Memory B cell (primary cell): ENCODE measurements at places on chromosomes 1 and 21.
A peak's percentile ranks its signal among the peaks of the same experiment; 100 is the strongest.

- no peaks in the 10 kb centered on the region for H3K4me1 ChIP-seq
- H3K27me3 ChIP-seq: peaks cover 2% of the 10 kb centered on the region
- no peak for DNase-seq
- H3K36me3 ChIP-seq: no peaks in the 10 kb centered on the region
- H3K27ac ChIP-seq: no peak overlapping the region
Measured at GRCh38 chr21:38951095-38951730, 145.5 kb downstream of the ETS2 start.

DNA sequence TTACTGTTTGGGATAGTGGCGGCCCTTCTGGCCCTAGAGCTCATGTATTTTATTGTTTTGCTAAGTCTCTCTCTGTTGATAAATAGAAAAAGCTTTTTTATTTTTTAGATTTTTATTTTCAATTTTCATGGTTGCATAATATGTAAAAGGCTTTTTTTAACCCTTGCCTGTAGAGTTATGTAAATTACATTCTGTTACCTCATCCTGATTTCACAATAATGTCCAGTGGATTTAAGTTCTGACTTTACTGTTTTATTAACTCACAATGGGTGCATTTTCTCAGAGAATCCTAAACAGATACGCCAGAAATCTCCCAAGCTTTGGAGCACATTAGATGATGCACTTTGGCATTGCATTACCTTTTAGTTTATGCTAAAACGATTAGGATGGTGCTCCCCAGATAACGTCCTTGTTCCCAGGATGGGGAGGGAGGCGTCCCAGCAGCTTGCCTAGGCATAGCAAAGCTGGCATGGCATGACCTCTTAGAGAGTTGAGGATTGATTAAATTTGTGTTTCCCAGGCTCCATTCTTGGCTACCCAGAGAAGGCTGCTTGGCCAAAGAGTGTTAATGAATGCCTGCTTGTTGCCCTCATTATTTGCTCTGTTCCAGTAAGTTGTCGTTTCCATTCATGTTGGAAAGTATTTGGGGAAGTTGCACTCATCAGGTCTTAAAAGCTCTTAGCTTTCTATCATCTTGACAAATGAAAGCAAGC, 17.1 kb downstream of the UTP25 start:
- H3K36me3 ChIP-seq: peaks cover 41% of the 10 kb centered on the region
- no peak for DNase-seq
- H3K27ac ChIP-seq: no peak overlapping the region
- no peaks in the 10 kb centered on the region for H3K27me3 ChIP-seq

GRCh38 chr1:154629061-154629674, 21.2 kb upstream of the ADAR start:
- H3K4me1 ChIP-seq: peaks cover 14% of the 10 kb centered on the region
- H3K27me3 ChIP-seq: no peaks in the 10 kb centered on the region
- H3K36me3 ChIP-seq: peaks cover 7% of the 10 kb centered on the region
- H3K27ac ChIP-seq: peak overlapping the region; percentile 100

- H3K4me1 ChIP-seq: no peaks in the 10 kb centered on the region
- H3K27me3 ChIP-seq: peaks cover 5% of the 10 kb centered on the region
- H3K27ac ChIP-seq: no peak overlapping the region
- H3K4me3 ChIP-seq: no peak overlapping the region
Measured at GRCh38 chr1:7899741-7900140, 40.9 kb downstream of the TNFRSF9 start.

GRCh38 chr1:247287460-247287859, 31.6 kb downstream of the VN1R5 start:
- no peaks in the 10 kb centered on the region for H3K27me3 ChIP-seq
- peaks cover 2% of the 10 kb centered on the region for H3K4me1 ChIP-seq
- peaks cover 11% of the 10 kb centered on the region for H3K36me3 ChIP-seq

DNA sequence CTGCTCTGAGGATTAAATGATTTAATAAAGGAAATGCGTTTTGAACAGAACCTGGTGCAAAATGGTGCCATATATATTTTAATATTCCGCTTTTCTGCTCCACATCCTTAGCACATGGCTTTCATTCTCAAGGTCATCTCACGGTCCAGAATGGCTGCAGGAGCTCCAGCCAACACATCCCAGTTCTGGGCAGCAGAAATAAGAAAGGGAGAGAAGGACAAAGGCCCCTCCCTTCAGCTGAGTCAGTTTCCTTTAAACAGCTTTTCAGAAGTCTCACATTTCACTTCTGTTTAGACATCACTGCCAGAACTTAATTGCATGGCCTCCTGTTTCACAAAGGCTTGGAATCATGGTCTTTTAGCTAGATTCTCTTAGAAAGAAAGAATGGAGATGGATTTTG, 75.2 kb upstream of the LRRN2 start:
- H3K4me1 ChIP-seq: peaks cover 3% of the 10 kb centered on the region
- no peak overlapping the region for H3K4me3 ChIP-seq
- no peaks in the 10 kb centered on the region for H3K36me3 ChIP-seq
- H3K27ac ChIP-seq: no peak overlapping the region
- no peak for DNase-seq

- no peak for DNase-seq
- H3K4me1 ChIP-seq: peaks cover 12% of the 10 kb centered on the region
- H3K4me3 ChIP-seq: no peak overlapping the region
- H3K27me3 ChIP-seq: no peaks in the 10 kb centered on the region
Measured at GRCh38 chr1:54859700-54860391, 27.1 kb downstream of the DHCR24 start.

DNA sequence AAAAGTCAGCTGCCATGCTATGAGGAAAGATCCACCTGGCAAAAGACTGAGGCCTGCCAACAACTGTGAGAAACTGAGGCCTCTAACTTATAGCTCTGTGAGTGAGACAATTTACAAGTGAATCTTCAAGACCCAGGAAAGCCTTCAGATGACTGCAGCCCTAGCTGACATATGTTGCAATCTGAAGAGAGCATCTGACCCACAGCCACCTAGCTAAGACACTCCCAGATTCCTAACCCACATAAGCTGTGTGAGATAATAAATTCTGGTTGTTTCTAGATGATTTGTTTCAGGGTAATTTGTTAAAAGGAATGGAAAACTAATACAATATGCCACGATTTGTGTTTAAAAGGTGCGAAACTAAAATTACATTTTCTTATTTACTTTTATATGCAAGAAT, 55.1 kb downstream of the HFM1 start:
- no peak overlapping the region for H3K27ac ChIP-seq
- H3K4me1 ChIP-seq: no peaks in the 10 kb centered on the region
- H3K27me3 ChIP-seq: no peaks in the 10 kb centered on the region

DNA sequence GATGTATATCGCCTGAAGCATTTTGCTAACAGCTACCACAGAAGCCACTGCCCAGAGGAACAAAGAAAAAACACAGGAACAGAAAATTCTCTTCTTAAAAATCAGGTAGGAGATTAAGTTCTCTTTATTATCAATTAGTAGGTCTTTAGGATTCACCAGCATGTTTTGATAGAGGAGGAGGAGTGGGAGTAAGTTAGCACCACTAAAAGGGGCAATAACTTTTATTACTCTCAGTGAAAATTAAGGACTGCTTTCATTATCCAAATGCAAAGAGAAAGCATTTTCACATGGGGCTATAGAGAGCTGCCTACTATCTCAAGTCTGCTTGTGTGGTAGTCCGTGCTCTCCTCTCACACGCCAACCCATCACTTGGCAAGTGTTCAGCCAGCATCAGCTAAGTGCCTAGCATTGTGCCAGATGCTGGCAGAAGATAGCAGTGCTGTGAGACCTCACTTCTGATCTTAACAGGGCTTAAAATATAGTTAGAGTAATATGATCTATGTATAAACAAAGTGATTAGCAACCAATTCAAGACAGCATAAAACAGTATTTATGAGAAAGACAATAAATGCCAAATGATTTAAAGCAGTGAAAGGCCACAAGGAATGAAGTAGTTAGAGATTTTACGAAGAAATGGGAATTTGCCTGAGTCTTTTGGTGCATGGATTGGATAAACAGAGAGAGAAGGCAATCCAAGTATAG, 39.8 kb downstream of the ASTN1 start:
- no peak overlapping the region for H3K27ac ChIP-seq
- H3K27me3 ChIP-seq: peaks cover 4% of the 10 kb centered on the region
- no peaks in the 10 kb centered on the region for H3K36me3 ChIP-seq
- H3K4me1 ChIP-seq: no peaks in the 10 kb centered on the region

DNA sequence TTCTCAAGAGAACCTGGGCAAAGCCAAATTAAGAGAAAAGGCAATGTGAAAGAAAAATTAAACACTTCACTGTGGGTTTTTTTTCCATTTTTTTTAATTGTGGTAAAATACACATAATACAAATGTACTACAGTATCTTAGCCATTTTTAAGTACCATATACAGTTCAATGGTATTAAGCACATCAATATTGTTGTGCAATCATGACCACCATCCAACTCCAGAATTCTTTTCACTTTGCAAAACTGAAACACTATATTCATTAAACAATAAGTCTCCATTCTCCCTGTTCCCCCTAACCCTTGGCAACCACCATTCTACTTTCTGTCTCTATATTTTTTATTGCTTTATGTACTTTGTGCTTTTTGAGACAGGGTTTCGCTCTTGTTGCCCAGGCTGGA, 17.8 kb upstream of the OTUD7B start:
- no peaks in the 10 kb centered on the region for H3K4me1 ChIP-seq
- peaks cover 5% of the 10 kb centered on the region for H3K27me3 ChIP-seq
- no peak for DNase-seq
- H3K4me3 ChIP-seq: no peak overlapping the region
- H3K27ac ChIP-seq: no peak overlapping the region

- no peak overlapping the region for H3K27ac ChIP-seq
- no peaks in the 10 kb centered on the region for H3K36me3 ChIP-seq
- no peaks in the 10 kb centered on the region for H3K4me1 ChIP-seq
- H3K27me3 ChIP-seq: no peaks in the 10 kb centered on the region
- DNase-seq: no peak
Measured at GRCh38 chr1:82392513-82392912, 591.8 kb downstream of the ADGRL2 start.
